ENCODE measurements at places on chromosomes 12 and 14.

DNA sequence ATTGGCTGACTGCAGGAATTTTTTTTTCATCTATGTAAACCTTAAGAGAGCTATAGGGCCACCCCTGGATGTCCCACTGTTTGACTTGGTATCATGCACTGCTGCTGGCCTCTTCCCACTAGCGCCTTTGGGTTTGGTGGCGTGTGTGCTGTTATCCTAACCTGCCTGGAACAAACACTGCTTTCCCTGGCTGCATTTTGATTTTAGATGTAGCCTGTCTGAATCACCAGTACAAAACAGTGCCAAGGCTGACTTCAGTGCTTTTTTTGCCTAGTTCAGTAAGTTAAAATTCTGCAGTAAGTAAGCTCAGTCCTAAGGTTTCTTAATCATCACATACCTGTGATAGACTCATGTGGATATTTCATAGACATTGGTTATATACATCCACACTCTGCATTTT, 99.2 kb downstream of the EML1 start:
- no peak for DNase-seq

GRCh38 chr12:96210376-96211055, 16.3 kb downstream of the ELK3 start:
- DNase-seq = peak; percentile 15

DNA sequence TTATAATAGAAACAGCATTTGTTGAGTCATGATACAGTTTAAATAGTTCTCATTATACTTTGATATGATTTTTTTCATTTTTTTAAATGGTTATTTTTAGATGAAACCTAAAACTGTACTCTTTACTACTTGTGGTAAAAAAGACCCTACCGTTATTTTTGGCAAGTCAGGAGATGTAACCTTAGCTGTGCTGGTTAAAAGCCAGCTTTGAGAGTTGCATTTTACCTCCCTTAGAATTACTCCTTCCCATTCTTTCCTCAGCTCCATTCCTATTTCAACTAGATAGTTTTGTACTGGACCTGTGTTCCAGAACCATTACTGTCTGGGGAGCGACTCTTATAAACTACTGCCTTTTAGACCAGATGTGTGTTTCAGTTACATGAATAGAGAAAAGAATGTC, 92.0 kb downstream of the RAD51B start:
- no peak for DNase-seq

- no peak for DNase-seq
These were observed 278.1 kb upstream of the SOX5 start for GRCh38 chr12:24227551-24227950.
